ENCODE measurements at places on chromosomes 4 and X.

GRCh38 chr4:155228713-155229112 lies 20.3 kb downstream of the NPY2R start:
- DNase-seq = no peak

DNA sequence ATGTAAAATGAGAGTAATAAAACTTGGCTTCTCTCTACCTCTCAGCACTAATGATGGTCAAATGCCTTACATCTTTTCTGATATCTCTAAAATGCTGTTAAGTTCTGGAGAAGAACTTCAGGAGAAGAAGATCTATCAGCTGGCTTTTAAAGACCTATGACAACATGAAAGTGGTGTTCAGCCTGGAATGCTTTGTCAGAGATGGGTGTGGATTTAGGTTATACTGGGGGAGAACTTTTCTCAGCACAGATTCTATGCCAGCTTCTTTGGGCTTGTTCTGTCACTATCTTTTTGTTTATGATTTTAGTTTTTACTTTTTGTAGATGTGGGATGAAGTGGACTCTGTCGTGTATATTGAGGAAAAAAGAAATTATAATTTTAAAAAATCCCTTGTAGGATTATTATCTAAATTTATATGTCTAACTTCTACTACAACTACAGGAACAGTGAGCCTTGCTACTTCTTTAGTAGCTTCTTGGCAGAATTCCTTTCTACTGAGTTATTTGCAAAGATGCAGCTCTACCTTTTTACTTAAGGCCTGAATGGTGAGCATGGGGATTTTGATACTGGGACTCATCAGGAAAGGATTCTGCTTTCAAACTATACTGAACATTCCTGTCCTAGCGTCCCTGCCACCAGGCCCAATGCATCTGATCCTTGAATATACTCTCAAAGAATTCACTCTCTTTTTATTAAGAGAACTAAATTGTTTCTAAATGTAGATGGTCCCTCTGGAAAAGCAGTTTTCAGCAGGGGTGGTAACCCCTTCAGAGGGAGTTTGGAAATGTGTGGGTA lies 19.6 kb downstream of the CYP2U1 start:
- DNase-seq = no peak

DNA sequence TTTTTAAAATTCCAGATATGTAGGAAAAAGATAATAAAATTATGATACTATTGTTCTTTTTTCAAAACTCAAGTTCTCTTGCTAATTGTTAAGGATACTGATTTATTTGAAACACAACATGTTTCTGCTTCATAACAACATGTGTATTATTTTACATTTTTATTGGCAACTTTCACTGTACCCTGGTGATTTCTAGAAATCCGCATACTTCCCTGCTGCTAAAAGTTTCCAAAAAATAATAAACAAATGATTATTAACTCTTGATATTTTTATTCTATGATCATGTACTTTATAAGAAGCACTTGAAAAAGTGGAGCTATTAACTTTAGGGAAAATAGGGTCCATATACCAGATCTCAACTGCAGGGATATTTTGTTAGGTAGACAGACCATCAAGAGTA lies 71.2 kb upstream of the HCCS start:
- DNase-seq = no peak

DNA sequence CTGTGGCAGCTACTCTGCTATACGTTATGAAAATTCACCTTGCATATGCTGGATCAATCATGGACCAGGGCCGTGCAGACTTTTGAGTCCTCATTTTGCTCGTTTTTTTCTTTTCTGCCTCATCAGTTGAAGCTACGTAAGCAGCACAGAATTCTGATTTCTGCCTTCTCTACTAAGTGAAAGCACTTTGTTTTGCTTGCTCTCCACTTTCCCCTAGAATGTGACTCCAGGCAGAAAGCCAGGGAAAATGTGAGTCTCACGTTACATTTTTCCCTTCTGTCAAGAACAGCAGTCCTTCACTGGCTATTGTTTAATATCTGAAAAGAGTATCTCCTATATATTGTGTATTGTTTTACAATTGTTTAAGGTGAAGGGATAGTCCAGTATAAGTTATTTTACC lies 1840.1 kb downstream of the PCDH7 start:
- DNase-seq = no peak

GRCh38 chr4:79492148-79492547 lies 84.1 kb upstream of the GK2 start:
- no peak for DNase-seq

DNA sequence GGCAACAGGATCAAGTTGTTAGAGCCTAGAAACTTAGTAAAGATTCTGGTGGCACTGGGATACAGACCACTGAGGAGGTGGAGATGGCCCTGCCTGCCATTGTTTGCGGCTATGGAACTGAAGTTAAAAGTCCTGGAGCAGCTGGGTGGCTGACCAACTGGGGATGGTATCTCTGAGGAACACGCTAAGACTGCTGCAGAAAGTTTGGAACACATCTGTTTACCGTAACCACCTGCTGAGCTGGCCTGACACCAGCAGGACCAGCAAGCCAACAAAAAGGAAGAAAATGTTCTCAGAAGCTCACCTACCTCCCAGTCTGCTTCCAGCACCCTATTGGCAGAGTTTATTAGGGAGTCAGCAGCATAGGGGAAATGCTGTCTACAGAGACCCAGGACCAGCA lies 17.4 kb upstream of the PACRGL start:
- no peak for DNase-seq

GRCh38 chr4:137664416-137664815 lies 132.1 kb upstream of the PCDH18 start:
- no peak for DNase-seq

All from activated CD4-positive, alpha-beta T cell treated with anti-CD3 and anti-CD28 coated beads, Interleukin-2, amount 10 ng/mL, durations not matched to agents 7 days and 5 days (primary cell).